ENCODE measurements at places on chromosomes 7 and 10.

DNA sequence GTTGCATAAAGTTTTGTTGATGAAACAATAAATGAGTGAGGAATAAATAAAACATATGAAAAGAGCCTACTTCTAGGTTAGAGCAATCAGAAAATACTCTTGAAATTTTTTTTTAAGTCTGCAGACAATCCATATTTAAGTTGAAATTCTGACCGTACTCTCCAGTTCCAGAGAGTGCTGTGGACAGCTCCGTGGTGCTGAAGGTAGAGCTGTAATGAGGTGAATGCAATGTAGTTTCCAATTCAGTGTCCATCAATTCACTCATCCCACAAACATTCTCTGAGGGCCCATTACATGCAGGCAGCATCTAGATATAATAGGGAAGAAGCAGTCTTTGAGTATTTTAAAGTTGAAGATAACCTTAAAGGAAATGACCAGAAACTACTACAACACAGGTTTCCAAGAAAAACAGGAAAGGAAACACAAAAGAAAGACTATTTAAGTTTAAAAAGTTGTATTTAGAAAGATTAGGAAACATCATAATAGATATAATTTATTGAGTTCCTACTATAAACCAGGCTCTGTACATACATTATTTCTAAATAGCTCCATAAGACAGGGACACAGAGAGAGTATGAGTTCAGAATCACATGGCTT is 44.0 kb upstream of the CRTAC1 start:
- no peak for DNase-seq

DNA sequence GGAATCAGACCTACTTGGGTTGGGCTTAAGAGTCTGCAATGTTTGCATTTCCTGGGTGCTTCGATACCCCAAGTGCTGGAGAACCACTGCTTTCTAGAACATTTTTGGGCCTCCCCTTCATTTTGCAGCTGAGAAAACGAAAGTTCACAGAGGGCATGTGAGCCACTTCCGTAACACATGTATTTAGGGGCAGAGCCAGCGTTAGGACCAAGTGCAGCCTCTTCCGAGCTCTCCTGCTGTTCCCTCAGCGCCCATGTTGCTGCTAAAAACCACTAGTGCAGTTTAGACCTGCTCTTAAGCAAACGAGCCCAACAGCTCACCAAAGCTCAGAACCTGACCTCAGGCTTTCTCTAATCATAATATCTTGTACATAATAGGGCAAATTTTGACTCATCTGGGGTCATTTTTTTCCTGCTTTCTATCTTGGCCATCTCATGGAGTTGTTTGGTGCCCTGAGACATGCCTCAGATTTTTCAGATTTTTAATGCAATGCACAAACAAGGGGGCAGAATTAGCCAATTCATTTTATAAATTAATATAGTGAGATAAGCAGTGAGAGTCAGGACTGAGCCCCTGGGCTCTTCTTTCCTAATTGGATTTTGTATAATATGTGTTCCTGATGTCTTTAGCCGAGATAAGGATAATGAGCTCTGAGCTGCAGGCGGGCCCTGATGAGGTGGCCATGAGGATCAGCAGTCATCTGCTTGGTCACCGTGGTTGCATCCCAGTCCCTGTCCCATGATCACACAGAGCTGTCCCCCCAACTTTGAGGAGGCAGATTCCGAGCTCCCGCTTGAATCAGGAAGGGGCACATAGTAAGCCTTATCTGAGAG is 12.9 kb downstream of the BAG3 start:
- no peak for DNase-seq

DNA sequence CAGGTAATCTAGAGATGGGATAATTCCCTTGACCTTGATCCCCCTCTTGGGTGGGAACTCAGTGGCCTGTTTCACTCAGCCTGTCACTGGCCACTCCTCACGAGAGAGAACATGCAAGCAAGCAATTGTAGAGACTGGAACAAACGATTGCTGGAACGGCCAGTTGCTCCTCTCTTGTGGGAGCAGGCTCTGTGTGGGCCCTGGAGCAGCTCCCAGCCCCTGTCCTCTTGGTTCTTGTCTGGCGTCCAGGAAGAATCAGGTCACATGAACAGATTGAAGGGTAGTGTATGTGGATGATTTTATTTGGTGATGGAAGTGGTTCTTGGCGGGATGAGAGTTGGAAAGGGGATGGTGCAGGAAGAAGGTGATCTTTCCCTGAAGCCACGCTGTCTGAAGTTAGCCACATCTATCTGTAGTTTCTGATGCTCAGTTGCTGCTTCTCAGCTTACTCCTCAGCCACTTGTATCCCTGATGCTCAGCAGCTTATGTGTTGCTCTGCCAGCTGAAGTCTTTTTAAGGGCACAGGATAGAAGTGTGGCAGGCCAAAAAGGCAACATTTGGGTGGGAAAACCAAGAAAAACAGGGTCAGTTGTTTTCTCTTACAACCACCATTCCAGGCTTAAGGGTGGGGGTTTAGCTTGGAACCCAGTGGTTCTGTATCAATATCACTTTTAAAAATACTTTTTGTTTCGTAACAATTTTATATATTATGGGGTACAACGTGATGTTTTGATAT is 15.9 kb downstream of the RNF133 start:
- no peak for DNase-seq

DNA sequence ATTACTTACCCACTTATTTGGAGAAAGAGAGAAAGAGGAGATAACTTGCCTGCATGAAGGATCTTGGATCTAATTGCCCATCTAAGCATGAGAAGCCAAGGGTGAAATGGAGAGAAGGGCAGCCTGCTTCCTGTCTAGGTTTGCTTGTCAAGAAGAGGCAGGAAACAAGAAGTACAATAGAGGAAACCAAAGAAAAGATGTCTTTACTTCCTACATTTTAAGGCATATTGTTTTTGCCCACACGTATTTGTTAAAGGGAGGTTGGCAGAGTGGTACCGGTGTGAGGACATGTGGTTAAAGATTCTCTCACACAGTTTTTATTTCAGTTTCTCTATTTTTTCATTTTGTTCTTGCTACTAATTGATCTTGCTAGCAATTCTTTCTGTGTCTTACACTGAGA is 6.0 kb upstream of the TAS2R38 start:
- no peak for DNase-seq

DNA sequence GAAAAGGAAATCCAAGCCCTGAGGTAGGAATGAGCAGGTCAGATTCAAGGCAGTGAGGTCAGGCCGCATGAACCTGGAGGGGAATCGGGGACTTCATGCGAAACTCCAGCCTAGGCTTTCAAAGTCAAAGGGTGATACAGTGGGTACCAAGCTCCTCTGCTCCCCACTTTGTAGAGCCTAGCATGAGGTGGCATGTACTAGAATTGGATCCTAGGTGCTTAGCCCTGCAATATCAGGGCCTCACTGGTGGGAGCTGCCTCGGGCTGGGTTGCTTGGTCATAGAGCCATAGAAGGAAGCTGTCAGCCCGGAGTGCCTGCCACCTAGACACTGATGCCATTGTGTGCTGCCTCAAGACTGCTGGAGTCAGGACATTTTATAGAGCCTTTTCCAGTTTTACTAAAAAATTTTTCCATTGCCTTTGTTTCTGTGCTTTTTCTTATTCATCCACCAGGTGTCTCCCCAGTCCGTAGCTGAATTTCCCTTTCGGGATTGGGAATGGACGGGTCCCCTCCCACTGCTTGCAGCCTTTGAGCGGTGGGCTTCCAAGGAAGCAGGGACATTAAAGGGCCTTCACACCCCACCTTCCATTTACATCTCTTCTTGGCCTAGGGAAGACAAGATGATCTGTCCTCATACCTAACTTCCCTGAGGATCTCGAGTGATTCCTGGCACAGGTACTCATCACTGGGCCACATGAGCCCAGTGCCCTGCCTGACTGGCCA is 5.5 kb upstream of the LZTS2 start:
- DNase-seq = no peak

DNA sequence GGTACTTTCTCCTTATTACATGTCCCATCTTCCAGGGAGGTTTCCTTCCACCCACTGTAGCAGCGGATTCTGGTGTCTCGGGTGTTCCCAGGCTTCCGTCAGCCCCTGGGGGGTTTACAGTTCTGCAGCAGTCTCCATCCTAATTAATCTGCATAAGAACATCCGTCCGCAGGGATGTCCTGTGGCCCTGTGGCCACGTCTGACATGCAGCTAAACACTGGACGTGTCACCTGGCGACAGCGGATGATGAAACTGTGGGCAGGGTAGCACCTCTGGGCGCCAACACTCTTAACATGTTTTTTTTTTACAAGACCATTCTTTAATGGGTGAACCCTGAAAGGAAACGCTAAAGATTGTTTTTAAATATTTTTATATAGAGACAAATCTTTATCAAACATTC is 58.2 kb downstream of the DIP2C start:
- no peak for DNase-seq

DNA sequence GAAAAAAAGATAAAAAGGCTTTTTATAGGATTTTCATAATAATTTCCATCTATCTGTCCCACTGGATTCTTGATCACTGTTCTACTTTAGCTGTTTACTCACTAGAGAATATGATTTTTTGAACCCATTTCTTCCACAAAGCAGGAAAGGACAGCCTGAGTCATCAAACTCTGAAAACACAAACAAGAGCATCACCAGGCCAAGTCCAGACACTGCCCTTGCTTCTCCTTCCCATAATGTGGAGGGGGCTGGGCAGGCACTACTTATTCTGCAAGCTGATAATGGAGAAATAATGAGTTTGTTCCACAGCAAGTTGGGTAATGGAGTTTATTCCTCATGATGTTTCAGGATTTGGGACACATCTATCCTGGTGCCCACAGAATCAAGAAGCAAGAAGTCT is 13.0 kb upstream of the KCNIP2 start:
- DNase-seq = no peak

DNA sequence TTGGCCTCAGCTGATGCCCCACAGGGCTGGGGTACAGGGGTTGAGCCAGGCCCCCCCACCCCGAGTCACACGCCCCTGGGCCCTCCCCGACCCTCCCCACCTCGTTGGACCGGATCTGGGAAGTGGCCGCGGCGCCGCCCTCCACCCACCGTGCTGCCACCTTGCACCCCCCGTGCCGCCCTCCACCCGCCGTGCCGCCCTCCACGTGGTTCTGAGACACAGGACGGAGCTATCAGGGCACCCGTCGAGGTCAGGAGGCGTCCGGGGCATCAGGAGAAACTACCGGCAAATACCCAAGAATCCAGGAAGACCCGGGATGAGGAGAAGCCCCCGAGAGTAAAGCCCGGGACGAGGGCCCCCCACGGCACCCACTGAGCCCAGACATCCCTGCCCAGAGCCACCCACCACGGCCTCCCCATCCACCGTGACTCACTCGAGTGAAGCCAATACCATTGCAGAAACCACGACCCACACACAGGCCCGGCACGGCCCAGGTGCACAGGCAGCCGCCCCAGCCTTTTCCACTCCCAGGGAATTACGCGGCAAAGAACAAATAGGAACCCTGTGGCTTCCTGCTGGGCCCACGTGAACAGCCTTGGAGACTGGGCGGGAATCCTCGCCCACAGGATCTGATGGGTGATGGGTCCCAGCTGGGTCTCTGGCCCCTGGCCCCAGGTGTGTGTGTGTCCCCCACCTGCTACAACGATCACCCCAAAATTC is 34.0 kb downstream of the ADAP1 start:
- DNase-seq = no peak

DNA sequence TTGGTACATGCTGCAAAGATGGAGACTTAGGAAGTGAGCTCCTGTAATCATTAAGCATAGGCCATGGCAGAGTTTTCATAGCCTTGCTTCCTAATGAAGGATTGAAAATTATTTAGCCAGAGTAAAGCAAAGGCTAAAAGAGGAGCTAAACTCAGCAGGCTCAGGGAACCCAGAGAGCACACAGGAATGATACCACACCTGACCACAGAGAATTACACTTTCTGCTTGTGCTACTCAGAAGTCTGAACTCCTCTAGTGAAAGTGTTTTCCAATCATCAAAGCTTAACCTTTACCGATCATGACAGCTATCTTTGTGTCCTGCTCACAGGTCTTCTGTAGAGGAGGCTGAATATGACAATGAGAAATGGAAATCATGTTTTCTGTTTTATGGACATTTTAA is 347.7 kb downstream of the OTUD1 start:
- no peak for DNase-seq

DNA sequence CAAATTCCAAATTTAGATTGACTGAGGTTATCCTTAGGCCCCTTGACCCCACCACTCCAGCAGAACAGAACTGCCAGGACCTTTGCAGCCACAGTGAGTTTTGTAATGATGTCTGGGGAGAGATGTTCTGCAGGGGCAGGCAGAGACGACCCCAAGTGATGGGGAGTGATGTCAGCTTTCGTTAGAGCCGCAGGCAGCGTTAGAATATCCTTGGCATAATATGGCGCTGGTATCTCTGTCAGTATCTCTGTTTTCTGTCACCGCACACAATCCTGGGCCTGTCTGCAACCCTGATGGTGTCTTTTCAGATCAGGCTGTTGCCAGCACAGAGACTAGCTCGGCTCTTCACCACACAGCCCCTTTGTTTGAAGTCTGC is 1083.6 kb downstream of the KCNMA1 start:
- no peak for DNase-seq

GRCh38 chr10:57249615-57250281 is 888.7 kb upstream of the ZWINT start:
- no peak for DNase-seq
